ENCODE measurements at places on chromosomes 4 and X.

- DNase-seq, result no peak
These were observed 59.0 kb downstream of the ING2 start for GRCh38 chr4:183563874-183564273.

GRCh38 chr4:71009086-71009485 is 15.6 kb downstream of the DCK start:
- DNase-seq, result peak; percentile 21

GRCh38 chr4:548976-549375 is 27.1 kb downstream of the TMEM271 start:
- no peak for DNase-seq

- DNase-seq, result no peak
These were observed 60.2 kb upstream of the RPS6KA6 start for GRCh38 chrX:84248226-84248625.

DNA sequence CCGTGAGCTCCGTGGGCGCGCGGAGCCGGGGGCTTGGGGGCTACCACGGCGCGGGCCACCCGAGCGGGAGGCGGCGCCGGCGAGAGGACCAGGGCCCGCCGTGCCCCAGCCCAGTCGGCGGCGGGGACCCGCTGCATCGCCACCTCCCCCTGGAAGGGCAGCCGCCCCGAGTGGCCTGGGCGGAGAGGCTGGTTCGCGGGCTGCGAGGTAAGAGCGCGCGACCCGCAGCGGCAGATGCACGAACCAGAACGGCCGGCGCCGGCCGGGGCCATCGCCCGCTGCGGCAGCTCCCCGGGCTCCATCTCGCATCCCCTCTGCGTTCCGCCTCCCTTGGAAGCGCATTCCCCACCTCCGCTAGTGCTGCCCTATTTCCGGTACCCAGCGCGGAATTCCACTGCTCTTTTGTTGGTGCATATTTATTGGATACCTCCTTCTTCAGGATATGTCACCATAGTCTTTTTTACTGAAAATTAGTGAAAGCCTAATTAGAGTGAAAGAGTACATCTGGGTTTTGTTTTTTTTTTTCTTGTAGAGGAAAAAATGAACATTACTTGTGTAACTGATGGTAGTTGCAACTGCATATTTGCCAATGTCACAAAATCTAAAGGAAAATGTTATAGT is 797 bp downstream of the PKD2 start:
- peak; percentile 58 for DNase-seq

DNA sequence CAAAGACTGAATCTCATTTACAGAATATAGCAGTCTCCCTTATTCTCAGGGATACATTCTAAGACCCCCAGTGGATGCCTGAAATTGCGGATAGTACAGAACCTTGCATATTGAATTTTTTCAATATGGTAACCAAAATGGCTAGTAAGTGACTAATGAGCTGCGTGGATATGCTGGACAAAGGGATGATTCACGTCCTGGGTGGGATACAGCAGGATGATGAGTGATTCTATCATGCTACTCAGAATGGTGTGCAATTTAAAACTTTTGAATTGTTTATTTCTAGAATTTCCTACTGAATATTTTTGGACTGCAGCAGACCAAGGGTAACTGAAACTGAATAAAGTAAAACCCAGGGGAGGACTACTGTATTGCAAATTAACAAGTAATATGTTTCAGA is 66.7 kb downstream of the STAG2 start:
- DNase-seq, result no peak

DNA sequence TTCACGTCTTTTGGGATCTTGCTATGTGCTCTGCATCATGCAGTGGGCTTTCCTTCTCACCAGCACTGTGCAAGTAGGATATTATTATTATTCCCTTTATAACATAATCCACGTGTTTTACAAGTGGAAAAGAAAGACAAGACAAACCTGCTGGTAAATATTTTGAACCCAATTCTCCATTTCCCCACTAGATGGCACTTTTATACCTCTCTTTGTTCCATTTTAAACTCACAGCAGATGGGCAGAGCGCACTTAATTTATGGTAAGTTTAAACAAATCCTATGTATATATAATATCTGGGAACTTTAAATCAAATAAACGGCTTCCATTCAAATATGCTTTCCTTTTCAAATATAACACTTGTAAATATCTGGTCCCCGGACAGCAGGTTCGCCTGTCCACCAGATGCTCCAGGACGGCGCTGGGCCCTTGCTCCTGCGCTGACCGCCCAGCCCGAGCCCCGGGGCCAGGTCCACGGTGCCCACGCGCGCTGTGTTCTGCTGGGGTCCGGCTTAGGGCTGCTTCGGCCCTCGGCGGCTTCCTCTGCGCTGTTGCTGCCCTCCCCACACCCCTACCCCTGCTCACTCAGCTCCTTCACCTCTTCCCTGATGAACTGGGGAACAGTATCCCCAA is 31.1 kb downstream of the F11 start:
- DNase-seq, result peak; percentile 57

- no peak for DNase-seq
These were observed 566.3 kb downstream of the STPG2 start for GRCh38 chr4:97577004-97577403.

DNA sequence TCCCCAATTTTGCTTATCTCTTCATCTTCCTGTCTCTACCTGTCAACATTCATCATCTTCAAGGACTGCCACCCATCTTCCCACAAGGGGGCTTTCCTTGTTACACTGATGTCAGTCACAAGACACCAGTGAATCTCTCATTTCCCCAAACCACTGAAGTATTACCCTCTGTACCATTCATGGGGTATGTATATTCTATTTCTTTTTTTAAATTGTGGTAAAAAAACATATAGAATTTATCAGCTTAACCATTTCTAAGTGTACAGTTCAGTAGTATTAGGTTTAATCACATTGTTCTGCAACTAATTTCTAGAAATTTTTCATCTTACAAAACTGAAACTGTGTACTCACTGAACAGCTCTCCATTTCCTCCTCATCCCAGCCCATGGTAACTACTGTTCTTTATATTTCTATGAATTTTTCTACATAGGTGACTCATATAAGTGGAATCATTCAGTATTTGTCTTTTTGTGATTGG is 98.6 kb downstream of the LARP7 start:
- DNase-seq, result peak; percentile 3

DNA sequence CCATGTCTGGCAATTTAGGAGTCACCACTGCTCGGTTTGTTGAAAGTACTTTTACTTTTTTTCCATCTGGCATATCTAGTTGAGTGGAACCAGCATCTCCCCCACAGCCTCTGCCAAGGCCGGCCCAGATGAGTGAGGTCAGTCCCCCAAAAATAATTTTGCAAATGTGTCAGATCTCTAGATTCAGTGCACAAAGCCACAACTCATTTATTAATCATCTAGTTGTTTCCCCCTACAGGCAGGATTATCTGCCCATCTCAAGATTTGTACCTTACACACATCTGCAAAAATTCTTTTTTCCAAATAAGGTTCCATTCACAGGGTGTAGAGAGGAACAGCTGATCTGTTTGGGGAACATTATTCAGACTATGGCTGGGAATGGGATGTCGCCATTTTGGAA is 174.0 kb upstream of the MXRA5 start:
- no peak for DNase-seq

DNA sequence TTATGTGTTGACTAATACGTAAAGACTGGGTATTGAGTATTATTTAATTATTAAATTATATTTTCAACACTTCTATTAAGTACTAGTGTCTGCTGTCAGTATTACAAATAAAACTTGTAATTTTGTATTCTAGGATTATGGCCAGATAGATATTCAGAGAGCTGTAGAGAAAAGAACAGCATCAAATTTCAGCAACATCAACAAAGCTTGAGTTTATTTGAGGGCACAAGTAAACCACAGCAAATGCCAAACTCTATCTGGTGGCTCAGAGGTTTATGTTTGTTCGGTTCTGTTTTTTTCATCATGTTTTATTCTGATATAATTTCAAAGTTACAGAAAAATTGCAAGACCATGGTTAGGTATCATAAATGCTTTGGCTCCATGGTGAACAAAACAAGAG is 1530.5 kb downstream of the PCDH18 start:
- DNase-seq, result no peak

DNA sequence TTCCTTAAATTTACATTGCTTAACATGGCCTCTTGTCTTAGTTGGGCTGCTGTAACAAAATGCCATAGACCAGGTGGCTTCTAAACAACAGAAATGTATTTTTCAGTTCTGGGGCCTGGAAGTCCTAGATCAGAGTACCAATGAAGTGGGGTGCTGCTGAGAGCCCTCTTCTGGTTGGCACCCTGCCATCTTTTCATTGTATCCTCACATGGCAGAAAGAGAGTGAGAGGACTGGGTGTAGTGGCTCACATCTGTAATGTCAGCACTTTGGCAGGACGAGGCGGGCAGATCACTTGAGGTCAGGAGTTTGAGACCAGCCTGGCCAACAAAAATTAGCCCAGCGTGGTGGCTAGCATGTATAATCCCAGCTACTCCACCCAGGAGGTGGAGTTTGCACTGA is 12.0 kb upstream of the KLB start:
- DNase-seq, result no peak

- no peak for DNase-seq
These were observed 270.6 kb upstream of the SLC7A11 start for GRCh38 chr4:138512756-138513155.

DNA sequence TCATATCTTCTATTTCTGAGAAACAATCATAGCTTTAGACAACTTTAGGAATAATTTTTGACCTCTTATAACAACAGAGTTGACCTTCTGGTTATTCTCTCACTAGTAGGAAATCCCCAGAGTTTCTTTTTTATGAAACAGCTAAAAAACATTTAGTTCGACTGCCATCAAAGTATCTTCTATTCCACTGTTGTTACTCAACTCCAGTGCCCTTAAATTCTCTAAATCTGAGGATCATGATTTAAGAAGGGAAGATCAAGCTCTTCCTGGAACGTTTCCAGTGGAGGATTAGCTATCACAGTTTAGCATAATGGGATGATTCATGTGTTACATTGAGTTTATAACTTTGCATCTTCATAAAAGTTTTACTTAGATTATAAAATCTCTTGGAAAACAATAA is 134.9 kb upstream of the VEGFC start:
- peak; percentile 85 for DNase-seq

GRCh38 chrX:11543249-11543648 is 122.5 kb downstream of the ARHGAP6 start:
- no peak for DNase-seq

- DNase-seq, result no peak
These were observed 54.6 kb upstream of the LDB2 start for GRCh38 chr4:16952896-16953630.

DNA sequence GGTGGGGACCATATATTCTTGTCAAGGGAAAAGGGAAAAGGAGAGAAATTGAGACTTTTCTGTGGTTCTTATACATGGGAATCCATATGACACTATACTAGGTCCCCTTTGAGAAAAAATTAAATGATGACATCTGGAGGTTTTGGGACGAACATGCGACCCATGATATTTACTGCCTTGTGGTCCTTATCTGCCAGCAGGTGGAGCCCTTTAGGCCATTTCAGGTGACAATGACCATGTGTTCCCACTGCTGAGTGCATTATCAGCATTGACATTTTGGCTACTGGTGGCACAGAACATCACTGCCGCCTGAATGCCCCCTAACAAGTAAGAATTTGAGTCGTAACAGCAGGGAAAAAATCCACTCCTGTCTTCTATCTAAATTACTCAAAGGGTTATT is 843.4 kb downstream of the FSTL5 start:
- peak; percentile 70 for DNase-seq

GRCh38 chrX:48613502-48614160 is 16.3 kb downstream of the WDR13 start:
- DNase-seq, result no peak

- peak; percentile 78 for DNase-seq
These were observed 28.1 kb upstream of the MAN2B2 start for GRCh38 chr4:6546681-6547447.

GRCh38 chr4:187333151-187333550 is 609.5 kb upstream of the FAT1 start:
- DNase-seq, result no peak

GRCh38 chr4:1097553-1097952 is 15.8 kb downstream of the RNF212 start:
- no peak for DNase-seq

DNA sequence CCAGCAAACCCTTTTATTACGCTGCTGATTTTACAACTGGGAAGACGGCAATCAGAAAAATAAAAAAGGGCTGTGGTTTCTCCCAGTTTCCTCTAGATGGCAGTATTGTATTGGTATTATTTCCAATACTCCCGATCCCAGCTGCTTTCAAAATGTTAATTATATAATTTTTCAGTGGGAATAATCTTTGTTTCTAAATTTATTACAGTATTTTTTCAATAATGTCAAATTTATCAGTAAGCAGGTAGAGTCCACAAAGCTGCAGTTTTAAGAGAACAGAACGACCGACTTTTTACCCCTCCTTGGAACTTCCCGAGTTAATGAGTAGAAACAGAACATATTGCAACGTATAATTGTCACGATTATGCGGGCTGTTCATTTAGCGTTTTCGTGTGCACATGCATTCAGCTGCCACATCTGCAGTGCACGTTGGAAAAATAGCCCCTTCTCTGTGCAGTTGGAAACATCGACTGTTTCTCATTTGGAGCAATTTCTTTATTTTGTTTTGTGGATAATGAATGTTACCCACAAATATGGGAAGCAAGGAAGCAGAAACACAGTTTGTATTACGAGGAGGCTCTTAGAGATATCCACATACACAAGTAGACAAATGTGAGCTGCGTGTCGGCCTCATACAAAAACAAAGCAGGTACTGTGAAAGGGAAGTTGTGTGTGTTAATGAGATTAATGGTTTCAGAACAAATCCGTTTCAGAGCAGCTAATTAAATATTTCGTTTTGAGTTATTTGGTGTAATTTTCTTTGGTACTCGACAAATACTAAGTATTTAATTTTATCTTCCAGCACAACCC is 188.0 kb downstream of the STIM2 start:
- peak; percentile 37 for DNase-seq

DNA sequence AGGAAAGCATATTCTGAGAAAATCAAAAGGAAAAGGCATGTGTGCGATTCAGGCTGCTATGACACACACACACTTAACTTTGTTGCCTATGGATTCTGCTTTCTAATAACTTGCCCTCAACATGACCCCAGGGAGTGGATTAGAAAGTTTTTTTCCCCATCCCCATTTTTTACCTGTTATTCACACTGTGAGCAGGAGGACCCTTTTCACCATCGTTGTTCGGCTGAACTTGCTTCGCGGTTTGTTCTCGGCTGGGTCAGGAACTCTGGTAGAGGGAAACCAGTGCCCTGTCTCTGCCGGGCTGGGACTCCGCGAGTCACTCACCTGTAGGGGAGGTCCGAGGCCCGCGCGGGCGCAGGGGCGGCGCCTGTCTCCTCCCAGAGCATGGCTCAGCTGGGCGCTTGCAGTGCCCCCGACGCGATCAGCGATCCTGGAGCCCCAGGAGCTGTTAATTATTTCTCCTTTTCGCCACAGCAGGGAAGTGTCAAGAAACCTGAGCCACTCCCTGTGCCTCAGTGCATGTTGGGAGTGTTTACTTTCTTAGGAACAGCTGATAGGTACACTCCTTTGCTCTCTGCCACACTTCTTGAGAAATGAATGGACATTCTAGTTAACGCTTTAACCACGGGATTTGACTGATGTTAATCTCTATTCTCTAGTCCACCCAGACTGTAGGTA is at the start of gene RASSF6:
Gene RASSF6, minus strand, starts transcription at position 322 of the 678 bp plus-strand sequence. CDS start 8,641 bp downstream, outside the sequence.
- DNase-seq, result peak; percentile 53

GRCh38 chr4:171717231-171717741 is 95.9 kb upstream of the GALNTL6 start:
- no peak for DNase-seq

- no peak for DNase-seq
These were observed 872.5 kb upstream of the SLIT2 start for GRCh38 chr4:19379191-19379708.
